ENCODE measurements at places on chromosomes 6 and 20.

DNA sequence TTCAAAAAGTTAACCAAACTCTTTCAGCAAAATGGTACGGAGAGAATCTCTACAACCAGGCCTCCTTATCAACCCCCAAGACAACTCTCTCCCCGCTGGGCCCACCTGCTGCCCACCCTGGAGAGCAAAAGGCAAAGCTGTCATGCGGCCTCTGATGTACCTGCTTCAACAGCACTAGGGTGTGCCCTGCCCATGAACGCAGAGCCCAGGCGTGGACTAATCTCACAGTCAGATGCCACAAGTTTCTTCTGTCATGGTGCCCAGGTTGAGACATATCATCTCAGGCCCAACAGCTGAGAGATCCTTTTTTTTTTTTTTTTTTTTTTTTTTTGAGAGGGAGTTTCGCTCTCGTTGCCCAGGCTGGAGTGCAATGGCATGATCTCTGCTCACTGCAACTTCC is 26.3 kb downstream of the SLC2A4RG start:
- no peak for DNase-seq

GRCh38 chr20:2829376-2829775 is 11.1 kb downstream of the PCED1A start:
- no peak for DNase-seq

- no peak for DNase-seq
Observed at GRCh38 chr6:101257163-101257562, 136.3 kb upstream of the GRIK2 start.

DNA sequence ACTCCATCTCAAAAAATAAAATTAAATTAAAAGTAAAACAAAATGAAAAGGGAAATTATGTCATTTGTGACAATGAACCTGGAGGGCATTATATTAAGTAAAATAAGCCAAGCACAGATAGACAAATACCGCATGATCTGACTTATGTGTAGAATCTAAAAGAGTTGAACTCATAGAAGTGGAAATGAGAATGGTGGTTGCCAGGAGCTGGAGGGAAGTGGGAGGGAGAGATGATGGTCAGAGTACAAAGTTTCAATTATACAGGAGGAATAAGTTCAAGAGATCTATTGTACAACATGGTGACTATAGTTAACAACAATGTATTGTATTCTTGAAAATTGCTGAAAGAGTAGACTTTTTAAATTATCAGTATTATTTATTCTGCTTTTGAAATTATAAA is 183.4 kb downstream of the ID4 start:
- no peak for DNase-seq

DNA sequence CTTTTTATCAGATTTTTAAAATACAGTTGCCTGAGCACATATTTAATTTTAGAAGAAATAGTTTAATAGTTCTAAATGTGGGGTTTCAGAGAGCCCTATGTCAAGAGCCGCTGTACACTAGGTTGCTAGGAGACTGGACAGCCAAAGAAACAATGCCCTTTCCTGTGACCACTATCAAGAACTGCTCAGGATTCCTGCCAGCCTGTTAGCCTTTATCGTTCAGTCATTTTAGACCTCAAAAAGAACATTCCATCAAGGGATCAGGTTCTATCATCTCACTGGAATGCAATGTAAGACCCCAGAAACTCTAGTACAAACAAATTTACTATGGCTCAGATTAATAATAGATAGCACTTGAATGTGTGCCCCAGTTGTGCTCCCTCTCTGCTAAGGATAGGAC is 181.2 kb upstream of the CCN2 start:
- no peak for DNase-seq

DNA sequence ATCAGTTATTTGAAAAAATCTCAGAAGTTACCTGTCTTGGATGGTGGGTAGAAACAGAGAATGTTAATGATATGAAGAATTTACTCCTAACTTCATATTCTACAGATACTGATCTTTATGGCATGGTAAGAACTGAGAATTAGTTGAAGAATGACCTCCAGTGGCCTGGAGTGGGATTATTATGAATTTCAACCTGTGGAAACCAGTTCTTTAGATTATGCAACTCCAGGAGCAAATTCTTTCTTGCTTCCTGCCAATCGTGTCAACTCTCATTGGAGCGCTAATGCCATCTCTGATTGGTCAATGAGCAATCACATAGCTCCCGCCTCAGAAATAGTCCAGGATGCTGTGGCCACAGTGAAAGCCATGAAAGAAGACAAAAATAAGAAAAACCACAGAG is 40.6 kb downstream of the LYRM2 start:
- DNase-seq = peak; percentile 69

- DNase-seq = no peak
Observed at GRCh38 chr20:271528-271927, 14.0 kb downstream of the DEFB132 start.

- no peak for DNase-seq
Observed at GRCh38 chr6:111377558-111378120, 105.4 kb downstream of the REV3L start.

DNA sequence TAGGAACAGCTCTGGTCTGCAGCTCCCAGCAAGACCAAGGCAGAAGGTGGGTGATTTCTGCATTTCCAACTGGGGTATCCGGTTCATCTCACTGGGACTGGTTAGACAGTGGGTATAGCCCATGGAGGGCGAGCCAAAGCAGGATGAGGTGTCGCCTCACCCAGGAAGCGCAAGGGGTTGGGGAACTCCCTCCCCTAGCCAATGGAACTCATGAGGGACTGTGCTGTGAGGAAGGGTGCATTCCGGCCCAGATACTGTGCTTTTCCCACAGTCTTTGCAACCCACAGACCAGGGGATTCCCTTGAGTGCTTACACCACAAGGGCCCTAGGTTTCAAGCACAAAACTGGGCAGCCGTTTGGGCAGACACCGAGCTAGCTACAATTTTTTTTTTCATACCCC is 21.8 kb downstream of the HDDC2 start:
- DNase-seq = no peak

DNA sequence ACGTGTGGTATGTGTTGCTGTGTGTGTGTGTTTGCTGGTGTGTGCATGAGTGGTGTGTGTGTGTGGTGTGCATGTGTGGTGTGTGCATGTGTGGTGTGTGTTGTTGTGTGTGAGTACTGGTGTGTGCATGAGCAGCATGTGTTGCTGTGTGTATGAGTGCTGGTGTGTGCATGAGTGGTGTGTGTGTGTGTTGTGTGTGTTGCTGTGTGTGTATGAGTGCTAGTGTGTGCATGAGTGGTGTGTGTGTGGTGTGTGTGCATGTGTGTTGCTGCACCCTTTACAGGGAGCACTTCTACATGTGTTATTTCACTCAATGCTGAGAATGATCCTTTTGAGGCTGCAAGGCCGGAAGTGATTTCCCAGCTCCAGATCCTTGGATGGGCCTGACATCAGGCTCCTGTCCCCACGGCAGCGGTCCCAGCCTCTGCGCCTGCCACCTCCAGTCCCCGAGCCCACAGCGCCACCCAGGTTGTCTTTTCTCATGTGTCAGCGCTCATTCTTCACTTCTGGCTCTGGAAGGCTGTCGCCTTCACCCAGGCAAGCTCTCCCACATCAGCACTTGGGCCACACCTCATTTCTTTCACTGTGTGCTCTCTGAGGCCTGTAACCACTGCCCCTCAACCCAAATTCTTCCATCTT is 2.6 kb downstream of the NPEPL1 start:
- no peak for DNase-seq

DNA sequence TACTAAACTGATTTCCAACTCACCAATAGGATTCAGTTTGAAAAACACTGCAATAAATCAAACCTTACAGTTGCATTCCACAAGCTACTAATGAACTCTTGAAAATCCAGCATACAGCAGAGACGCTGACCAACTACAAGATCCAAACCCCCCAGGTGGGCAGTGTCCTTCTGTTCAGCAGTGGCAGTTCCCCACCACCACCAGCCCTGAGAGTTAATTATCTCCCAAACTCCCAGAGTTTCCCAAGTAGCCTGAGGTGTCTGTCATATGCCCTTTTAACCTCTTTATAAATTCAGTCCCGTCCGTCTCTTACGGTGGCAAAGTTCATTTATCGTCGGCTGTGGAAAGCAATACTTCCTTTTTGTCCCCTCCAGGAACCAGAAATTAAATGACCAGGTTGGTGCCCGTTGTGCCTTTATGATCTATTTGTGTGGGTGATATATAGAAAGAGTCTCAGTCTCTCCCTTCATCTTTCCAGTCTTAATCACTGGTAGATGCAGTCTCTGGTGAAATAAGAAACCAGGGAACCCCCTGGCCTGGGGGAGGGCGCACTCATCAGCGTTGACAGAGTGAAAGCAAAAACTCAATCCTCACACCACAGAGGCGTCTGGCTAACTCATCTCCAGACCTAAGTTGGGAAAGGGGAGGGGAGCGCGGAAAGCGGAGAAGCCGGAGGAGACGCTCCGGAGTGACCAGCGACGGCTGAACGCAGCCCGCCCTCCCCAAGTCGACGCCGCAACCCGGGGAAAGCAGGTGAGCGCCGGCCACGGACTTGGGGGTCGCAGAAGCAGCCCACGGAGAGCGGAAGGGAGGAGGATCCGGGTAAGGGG is 717 bp downstream of the MRPL14 start:
- DNase-seq = peak; percentile 30

DNA sequence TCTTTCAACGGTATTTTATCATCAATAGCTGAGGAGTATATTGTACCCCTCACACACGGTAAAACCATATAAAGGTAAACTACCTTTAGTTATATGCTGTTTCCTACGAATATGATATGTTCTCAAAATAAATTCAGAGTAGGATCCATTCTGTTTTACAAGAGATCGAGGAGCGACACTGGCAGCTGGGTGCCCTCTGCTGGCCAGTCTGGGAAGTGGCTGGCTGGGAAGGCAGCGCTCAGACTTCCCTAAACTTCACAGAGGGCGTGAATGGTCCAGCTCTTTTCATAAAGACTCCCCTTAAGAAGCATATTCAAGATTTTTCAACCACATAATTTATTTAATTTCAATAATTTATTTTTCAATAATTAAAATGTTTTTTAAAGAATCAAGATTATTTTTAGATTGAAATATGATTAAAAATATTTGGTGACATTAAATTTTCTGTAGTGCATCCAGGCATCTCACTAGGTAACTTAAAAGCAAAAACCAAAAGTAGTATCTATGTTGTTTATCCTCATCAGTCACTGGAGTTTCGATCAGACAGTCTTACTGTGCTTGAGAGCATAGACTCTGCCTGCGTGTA is 187.5 kb upstream of the PDE10A start:
- DNase-seq = peak; percentile 43

DNA sequence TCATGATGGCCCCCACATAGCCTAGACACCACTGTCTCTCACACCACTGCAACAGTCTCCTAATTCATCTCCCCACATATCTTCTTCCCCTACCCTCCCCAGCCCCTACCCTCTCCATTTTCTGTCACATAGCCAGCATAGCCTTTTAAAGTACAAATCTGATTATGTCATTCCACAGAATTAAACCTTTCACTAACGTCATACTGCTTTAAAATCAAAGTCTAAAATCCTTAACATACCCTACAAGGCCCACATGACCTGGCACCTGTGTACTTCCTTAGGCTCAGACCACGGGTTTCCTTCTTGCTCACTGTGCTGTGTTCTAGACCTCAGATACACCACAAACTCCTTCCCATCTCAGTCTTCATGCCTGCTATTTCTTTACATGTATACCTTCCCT is 5.9 kb downstream of the OSTM1 start:
- DNase-seq = no peak

GRCh38 chr6:154438882-154439415 is 71.5 kb downstream of the CNKSR3 start:
- DNase-seq = no peak

DNA sequence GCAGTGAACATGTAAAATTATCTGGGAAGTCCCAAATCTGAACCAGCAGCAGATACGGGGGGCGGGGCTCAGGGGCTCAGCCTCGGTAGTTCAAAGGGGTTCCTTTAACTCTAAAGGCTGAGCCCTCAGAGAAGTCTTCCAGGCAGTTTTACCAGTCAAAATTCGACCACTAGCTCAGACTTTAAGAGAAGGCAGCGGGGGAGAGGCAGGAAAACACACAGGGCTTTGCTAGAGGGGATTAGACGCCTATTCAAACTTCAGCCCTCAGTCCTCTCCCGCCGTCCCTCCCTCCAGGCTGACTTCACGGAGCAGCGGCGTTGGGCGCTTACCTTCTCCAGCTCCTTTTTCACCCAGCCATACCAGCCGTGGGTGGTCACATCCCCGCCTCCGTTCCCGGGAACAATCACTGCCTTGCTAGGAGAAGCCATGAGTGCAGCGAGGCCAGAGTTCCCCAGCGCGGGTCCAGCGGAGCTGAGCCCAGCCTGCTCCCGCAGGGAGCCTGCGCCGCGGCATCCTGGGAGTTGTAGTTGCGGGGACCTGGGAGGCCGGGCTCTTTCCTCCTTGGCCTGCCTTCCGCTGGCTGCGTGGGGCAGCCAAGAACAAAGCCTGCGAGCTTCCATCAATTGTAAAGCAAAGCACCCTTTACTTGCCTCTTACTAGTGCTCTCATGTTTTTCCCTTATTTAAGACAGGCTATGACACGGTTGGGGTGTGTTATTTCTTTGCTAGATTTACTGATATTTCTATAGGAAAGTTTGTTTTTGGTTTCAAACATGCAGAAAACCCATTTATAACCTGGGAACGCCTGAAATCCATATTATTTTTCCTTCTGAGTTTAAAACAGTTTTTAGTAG is at the start of gene RBBP9:
RBBP9 (minus strand) TSS at position 486 of the 853 bp plus-strand sequence; CDS start at position 428, 58 bp downstream.
- DNase-seq = peak; percentile 71

DNA sequence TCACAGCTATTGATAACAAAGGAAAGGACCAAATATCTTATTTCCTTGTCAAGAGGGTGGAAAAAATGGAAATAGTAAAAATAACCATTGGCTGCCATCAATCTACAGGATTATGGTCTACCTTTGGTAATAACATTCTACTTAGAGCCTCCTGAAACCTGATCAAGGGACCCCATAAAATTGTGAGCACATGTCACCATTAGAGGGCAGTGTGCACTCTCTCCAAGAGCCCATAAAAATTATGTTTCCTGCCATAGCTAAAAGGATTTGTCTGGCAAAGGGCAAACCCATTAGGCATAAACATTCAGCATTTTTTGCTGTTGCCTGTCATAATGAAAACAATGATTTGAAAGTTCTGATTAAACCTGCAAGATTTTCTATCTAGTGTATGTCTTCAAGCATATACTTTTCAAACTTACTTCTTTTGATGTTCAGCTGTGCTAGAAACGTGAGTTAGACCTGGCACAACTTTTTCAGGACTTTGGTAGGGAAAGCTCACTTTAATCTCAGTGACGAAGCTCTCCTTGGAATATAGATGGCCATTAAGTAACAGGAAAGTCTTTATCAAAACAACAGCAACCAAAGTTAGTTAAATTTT is 120.7 kb upstream of the ZFP64 start:
- DNase-seq = peak; percentile 16

DNA sequence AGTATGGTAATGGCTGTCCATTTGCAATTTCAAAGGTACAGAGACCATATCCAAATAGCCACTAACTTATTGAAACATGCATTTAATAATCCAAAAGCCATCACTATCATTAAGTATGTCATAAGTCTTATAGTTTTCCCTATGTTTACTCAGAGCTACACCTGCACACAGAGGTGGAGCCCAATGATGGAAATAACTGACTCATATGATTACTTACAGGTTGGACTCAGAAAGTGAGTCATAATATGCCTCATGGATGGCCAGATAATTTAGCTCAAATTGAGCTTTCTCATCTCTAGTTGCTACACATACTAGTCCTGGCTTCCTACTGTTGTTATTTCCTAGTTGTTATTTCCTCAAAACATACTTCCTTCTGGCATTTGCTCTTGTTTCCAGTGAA is 104.4 kb upstream of the KHDRBS2 start:
- no peak for DNase-seq

GRCh38 chr6:42017021-42017643 is 33.2 kb upstream of the TAF8 start:
- DNase-seq = peak; percentile 77

- DNase-seq = no peak
Observed at GRCh38 chr6:25035512-25036435, 100.0 kb upstream of the RIPOR2 start.

- no peak for DNase-seq
Observed at GRCh38 chr20:51493346-51493791, 49.1 kb downstream of the NFATC2 start.

- no peak for DNase-seq
Observed at GRCh38 chr6:70668499-70668812, 773 bp downstream of the SMAP1 start.
